ENCODE measurements at places on chromosomes 3 and 15.

DNA sequence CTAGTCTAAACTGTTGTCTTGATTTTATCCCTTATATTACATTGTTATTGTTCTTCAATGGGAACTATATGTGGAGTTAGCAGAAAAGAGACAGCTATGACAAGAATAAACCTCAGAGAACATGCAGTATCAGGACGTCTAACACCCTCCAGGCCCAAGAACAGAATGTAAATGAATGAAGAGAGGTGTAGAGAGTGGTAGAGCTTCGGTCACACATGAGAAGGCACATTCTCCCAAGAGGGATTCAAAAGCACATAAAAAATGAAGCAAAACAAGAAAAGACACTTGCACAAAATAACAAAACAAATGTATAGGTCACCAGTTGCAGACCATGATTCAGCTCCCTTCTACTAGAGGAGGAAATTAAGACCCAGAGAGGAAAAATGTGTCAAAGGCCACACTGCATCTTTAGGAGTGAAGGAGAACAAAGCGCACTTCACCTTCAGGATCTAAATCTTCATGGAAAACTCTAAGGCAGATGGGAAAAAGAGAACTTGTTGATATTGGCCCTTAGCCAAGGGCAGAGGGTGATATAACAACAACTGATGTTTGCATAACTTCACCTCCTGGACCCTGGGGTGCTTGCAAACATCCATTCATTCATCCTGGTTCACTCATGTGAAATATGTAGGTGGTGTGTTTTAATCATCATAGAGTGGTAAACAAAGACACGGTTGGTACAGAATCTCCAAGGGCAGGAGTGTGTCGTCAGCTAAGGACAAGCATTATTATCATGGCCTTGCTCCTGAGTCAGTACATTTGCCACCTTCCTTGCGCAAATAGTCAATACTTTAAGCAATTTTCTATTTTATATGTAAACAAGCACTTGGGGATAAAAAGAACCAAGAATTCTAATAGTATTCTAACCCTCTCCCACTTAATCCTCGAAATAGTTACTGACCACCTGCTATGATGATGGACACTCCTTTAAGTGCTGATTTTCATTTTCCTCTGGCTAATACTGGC lies 8.8 kb downstream of the NEK10 start:
- DNase-seq: no peak

- no peak for DNase-seq
Measured at GRCh38 chr3:44649709-44650108, 1.2 kb downstream of the ZNF35 start.

- no peak for DNase-seq
Measured at GRCh38 chr3:98612996-98613517, 19.6 kb upstream of the CPOX start.

DNA sequence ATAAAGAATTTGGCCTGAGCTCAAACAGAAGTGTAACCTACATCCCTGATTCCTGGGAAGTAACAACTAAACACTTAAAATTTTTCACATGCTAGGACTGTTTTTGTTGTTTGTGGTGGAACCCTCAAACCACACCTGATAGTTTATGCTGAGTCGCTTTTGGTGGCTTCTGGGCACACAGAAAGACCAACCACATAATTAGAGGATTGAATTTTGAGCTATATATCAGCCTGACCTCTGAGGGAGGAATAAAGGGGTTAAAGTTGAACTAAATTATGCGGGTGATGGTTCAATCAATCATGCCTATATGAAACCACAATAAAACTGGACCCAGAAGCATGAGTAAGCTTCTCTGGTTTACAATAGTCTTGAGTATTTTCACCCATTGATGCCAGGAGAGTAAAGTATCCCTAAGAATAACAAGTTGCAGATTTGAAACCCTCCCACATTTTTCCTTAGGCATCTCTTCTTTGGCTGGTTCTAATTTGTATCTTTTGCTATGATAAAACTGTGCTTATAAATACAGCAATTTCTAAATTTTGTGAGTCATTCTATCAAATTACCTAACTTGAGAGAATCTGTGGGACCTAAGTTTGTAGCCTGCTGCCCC lies 1304.5 kb upstream of the GBE1 start:
- DNase-seq: no peak

- no peak for DNase-seq
Measured at GRCh38 chr15:42591238-42591934, 16.0 kb downstream of the STARD9 start.

DNA sequence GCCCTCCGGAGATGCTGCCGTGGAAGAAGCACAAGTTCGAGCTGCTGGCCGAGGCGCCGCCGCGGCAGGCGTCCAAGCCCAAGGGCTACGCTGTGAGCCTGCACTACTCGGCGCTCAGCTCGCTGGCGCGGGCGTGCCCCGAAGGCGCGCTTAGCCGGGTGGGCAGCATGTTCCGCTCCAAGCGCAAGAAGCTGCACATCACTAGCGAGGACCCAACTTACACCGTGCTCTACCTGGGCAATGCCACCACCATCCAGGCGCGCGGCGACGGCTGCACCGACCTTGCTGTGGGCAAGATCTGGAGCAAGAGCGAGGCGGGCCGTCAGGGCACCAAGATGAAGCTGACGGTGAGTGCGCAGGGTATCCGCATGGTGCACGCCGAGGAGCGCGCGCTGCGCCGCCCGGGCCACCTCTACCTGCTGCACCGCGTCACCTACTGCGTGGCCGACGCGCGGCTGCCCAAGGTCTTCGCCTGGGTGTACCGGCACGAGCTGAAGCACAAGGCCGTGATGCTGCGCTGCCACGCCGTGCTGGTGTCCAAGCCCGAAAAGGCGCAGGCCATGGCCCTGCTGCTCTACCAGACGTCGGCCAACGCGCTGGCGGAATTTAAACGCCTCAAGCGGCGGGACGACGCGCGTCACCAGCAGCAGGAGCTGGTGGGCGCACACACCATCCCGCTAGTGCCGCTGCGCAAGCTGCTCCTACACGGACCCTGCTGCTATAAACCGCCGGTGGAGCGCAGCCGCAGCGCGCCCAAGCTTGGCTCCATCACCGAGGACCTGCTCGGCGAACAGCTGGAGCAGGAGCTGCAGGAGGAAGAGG lies 1.3 kb downstream of the FAM43A start:
- peak; percentile 15 for DNase-seq

DNA sequence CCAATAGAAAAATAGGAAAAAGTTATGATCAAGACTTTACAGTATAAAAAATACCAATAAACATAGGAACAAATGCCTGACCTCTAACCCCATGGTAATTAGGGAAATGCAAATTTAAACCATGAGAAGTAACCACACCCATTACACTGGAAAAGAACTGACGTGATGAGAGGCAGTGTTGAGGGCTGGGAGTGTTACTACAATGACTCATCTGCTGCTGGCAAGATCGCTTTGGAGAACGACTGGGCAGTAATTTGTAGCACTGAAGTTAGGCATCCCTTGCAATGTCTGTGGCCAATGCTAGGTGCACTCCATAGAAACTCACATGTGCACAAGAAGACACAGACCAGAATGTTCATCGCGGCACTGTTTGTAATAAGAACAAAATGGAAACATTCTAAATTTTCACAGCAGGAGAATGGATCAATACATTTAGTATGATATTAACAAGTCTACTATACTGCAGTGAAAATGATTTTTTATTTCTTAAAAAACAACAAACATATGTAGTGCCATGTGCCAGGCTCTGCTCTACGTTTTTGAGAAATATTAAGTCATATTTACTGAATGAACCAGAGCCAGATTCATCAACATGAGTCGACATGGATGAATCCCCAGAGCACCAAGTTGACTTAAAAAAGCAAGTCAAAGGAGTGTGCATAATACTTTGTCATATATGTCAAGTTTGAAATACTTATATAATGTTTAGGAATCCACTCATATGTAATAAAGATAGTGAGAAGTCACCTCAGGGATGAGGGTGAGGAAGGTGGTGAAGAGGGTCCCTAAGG lies 37.6 kb upstream of the EPHB3 start:
- no peak for DNase-seq

DNA sequence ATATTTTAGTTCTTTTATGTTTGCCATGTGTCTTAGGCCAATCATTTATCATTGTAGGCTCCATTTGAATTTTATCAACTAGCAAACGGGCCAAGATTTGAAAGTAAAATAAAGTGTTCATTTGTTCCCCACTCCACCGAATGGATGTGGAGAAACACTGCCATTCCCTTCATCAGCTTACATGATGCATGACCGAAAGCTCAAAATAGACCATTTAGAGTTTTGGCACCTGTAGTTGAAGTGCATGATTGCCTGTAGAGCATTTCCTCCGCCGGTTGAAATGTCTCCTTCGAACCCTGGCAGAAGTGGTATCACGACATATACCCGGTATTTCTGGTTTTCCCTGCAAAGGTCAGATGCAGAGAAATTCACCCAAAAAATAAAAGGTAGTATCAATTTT lies 165.6 kb downstream of the PLD1 start:
- no peak for DNase-seq

DNA sequence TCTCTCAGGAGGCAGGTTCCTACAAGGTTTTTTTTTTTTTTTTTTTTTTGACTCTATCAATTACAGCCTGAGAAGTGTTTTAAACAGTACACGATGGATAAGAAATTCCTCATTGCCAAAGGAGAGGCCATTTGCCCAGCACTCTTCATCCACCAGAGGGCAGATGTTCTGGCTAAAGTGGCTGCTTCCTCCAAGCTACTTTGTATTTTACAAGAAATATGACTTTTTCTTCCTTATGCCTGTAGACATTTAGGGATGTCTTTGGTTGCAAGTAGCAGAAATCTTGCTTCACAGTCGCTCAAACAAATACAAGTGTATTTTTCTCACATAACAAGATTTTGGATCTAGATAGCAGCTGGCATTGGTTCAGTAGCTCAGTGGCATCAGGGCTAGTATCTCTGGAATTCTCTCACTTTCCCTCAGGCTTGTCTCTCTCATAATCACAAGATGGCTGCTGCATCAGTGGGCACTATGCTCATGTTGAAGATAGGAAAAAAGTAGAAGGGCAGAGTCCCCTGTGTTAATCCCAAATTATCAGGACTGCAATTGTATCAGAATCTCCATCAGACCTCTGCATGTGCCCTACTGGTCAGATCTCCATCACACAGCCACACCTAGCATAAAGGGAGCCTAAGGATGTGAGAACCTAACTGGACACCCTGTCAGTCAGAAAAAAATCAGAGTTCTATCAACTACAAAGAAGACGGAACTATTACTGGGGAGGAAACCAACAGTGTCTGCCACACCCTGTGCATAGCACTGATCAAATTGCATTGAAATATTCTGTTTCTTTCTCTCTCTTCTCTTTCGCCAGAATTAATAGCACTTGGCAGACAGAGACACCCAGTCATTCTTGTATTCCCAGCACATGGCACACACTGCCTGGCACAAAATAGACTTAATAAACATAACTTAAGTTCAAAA lies 138.9 kb upstream of the COL8A1 start:
- no peak for DNase-seq

DNA sequence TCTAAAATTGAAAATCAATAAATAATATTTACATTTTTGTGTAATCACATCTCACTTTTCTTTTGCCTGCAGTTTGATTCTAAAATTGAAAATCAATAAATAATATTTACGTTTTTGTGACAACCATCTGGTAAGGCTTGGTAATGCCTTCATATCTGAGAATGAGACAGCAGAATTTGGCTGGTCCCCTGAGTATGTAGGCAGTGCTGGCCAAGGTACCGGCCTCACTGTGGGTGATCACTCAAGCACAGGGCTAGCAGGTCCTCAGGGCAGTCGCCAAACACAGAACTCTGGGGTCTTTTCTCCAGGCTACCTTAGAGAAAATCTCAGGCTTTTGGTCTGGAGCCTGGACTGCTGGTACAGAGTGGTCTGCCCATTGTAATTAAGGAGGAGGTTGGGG lies 26.2 kb downstream of the RTP3 start:
- DNase-seq: no peak

GRCh38 chr15:64931381-64931780 lies 19.7 kb downstream of the ANKDD1A start:
- DNase-seq: no peak

DNA sequence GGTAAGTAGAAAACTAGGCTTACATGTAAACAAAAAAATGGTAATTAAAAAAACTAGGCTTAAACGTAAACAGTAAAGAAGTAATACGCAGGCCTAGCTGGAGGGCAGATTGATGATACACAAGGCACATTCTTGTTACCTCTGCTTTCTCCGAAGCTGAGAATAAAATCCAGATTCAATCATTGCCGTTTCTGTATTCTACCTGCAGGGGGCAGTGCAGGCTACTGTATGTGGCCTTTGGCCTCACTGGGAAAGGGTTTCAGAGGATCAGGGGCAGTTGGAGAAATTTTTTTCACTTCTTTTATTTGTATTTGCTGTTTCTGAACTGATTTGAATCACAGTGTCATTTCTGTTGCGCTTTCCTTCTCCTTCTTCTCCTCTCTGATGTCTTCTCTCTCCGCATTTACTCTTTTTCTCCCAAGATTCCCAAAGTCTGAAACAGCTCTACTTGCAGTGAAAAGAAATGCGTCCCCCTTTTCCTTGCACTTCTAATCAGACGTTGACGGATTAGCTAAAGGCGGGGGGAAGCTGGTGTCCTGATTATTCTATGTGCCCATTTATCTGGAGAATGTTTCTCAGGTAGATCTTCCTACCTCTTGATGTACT lies 67.1 kb upstream of the MCTP2 start:
- peak; percentile 23 for DNase-seq

- no peak for DNase-seq
Measured at GRCh38 chr3:177110386-177110785, 86.9 kb downstream of the TBL1XR1 start.

- DNase-seq: peak; percentile 4
Measured at GRCh38 chr3:114582929-114583328, 289.1 kb downstream of the TIGIT start.

- no peak for DNase-seq
Measured at GRCh38 chr3:154517404-154517803, 87.4 kb upstream of the GPR149 start.

GRCh38 chr3:5202222-5202621 lies 14.7 kb downstream of the EDEM1 start:
- DNase-seq: no peak

DNA sequence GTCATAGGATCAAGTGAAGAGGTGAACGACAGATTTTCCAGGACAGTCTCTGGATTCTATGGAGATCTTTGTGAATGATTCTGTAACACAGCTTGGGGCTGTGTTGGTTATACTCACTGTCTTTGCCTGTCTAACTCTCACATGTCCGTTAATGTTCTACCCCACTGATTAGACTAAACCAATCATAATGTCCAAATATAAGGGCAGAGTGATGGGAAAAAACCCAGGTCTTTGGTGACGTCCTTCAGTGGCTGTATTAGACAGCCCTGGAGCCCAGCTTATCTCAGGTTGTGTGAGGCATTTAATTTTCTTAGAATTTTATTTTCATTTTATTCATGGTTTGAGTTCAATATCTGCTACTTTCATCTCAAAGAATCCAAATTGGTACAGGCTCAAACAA lies 59.3 kb upstream of the TRA2B start:
- no peak for DNase-seq

GRCh38 chr3:143367171-143367570 lies 247.6 kb downstream of the CHST2 start:
- no peak for DNase-seq
